NCI-H1417 treated with DMSO at 0.1 percent for 48 hours (cell line): ENCODE measurements at places on chromosomes 3 and 15.

DNA sequence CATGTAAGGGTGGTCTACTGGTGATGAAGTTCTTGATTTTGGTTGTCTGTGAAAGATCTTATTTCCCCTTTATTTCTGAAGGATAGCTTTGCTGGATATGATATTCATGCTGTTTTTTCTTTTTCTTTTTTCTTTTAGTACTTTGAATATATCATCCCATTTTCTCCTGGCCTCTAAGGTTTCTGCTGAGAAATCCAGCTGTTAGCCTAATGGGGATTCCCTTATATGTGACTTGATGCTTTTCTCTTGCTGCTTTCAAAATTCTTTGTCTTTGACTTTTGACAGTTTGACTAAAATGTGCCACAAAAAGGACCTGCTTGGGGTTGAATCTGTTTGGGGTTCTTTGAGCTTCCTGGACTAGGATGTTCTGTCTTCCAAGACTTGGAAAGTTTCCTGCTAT lies 62.6 kb downstream of the AP4E1 start:
- no peak for DNase-seq

DNA sequence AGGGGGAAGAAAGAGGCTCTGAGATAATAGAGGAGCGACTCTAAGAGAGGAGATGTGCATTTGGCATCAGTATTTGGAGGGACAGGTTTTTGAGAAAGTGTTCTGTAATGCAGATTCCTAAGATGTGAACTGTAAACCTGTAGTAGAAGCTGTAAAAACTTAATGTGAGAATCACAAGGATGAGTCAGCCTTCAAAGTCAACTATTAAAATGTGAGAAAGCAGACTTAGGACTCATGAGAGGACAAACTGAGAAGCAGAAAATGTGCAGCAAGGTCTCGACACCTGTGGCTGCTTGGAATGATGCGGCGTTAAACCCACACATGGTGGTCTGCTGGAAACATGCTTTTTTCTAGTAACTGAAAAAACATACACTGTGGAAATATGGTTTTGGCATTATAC lies 36.0 kb downstream of the USP13 start:
- DNase-seq, result no peak

GRCh38 chr3:185270262-185270955 lies 16.6 kb upstream of the EHHADH start:
- DNase-seq, result no peak

DNA sequence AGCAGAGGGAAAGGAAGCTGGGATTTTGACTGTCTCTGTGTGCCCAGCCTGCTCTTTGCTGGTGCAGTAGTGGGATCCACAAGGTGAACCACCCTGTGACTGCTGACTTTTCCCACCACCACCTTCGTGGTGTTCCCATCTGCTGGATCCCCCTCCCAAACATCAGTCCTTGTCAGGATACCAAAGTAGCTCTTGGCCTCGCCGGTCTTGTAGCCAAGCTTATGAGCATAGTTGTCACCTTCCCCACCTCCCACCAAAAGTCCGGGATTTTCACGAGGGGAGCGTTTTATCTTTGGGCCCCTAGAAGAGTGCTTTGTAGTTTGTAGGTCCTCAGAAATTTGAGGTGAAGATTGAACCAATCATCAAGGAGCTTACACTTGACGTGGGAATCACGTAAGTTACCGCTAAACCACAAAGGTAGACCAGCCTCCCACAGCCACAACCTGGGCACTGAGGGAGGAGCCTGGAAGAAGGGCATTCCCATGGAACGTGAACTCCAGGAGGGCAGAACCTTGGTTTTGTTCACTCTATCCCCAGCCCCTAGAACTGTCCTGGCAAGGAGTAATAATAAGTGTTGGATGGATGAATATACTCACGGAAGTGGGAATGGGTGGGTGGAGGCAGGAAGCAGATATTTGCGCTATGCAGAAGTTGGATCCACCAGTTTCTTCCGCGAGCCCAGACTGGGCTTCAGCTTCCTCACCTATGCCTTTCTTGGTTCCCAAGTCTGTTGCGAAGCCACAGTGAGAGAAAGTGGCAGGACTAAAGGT lies 814 bp upstream of the TEX264 start:
- DNase-seq, result no peak

GRCh38 chr15:70518201-70519003 lies 245.0 kb downstream of the UACA start:
- no peak for DNase-seq

- DNase-seq, result no peak
Measured at GRCh38 chr3:138470687-138471086, 36.3 kb downstream of the ESYT3 start.

DNA sequence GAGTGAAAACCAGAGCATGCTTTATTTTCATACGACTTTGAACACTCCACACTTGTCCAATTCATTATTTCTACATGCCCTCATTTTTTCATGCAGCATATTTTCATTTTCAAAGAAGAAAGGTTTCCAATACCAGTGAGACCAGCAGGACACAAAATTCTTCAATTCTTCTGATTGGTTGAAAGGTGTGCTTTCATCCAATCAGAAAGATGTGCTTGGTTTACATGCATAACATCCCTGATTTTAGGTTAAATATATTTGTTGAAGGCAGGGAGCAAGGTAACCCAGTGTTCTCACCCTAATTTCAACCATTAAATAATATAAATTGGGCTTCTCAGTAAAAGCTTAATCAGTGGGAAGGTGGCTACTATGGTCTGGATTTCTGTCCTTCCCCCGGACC lies 47.5 kb upstream of the PPIB start:
- DNase-seq, result no peak

DNA sequence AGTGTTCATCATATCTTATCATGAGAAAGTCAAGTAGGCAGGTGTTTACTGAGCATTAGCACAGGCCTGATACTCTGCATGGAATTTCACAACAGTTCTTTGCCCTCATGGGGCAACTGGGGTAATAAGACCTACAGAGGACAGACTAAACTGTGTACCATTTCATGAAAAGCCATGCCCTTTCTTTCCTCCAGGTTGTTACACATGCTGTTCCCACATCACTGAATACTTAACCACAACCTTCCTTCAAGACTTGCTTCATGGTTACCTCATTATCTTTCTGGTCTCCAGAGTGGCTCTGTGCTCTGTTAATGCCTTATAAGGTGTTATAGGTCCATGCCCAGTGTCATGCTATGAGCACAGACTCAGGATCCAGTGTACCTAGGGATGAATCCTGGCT lies 28.2 kb upstream of the RSL24D1 start:
- no peak for DNase-seq

GRCh38 chr15:101689901-101690300 lies 34.4 kb downstream of the TARS3 start:
- no peak for DNase-seq

GRCh38 chr15:92449476-92449875 lies 55.8 kb downstream of the ST8SIA2 start:
- no peak for DNase-seq

DNA sequence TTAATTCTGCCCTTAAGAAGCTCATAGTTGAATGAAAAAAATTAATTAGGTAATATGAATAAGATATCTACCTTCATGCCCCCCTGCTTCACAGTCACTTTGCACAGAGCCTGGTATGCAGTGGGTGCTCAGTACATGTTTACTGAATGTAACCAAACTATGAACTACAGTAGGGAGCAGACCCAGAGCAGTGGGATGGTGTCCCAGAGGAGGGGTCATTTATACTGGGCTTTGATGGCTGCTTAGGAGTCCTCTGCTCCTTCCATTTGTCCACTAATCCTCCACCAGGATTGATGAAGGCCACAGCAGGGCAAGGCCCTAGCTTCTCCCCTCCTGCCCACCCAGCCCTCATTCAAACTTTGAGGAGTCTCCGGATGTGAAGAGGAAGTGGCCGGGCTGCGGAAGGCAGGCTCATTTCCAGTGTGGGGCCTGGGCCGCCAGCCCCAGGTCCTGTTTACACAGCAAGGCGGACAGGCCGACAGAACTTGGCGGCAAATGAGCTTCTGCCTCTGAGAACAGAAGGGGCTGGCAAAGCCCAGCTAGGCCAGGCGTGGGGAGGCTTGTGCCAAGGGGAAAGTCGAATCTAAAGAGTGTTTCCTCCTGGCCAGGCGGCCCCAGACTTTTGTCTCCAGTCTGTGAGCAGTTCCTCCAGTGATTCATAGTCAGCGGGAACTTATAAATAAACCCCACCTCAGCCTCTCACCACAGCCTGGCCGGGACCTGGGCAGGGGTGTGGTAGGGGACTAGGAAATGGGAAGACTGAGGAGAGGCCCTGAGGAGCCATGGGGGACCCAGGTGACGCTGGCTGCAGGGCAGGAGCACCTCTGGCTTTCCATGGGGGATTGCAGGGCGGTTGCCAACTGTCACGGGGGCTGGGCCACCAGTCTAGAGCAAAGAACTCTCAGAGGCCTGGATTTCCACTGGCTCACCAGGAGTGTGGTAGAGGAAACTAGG lies 51.6 kb upstream of the LCTL start:
- DNase-seq, result no peak

GRCh38 chr3:165897137-165897536 lies 59.9 kb upstream of the BCHE start:
- DNase-seq, result no peak

DNA sequence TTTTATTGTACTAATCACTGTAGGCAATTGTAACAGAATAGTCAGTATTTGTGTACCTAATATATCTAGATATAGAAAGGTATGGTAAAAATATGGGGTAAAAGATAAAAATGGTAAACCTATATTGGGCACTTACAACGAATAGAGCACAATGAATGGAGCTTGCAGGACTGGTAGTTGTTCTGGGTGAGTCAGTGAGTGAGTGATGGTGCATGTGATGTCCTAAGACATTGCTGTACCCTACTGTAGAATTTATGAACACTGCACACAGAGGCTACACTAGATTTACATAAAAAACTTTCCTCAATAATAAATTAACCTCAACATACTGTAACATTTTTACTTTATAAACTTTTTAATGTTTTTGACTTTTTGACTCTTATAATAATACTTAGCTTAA lies 274.3 kb upstream of the PPP2R3A start:
- DNase-seq, result no peak

DNA sequence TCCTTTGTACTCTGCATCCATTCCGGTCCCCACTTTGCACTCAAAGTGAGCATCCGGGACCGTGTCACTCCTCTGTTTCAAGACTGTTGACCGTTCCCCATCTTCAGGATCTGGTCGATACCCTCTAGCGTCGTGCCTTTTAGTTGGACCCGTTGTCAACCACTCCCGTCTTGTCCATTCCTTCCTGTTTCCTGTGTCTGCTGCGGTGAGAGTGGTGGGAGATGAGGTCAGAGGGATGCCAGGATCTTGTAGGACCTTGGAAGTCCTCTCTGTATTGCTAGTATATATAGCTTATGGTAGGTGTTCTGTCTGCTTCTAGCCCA lies 624 bp downstream of the BRK1 start:
- no peak for DNase-seq

DNA sequence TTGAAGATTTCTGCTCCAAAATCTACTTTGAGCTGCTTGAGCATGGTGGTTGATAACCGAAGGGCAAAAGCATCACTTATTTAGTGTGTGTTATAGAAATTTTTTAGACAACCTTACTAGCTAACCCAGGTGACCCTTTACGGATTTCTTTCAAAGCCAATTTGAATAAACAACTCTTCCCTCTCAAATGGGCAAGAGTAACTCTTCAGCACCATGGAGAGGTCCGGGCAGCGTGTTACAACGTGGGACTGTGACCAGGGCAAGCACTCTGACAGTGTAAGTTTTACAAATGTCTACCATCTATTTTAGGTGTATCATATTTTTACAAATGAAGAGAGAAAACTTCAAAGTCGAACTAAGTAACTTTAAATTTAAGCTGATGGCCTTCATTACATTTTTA lies 471.8 kb downstream of the MFSD1 start:
- no peak for DNase-seq

- no peak for DNase-seq
Measured at GRCh38 chr3:66413151-66413751, 87.6 kb downstream of the LRIG1 start.

DNA sequence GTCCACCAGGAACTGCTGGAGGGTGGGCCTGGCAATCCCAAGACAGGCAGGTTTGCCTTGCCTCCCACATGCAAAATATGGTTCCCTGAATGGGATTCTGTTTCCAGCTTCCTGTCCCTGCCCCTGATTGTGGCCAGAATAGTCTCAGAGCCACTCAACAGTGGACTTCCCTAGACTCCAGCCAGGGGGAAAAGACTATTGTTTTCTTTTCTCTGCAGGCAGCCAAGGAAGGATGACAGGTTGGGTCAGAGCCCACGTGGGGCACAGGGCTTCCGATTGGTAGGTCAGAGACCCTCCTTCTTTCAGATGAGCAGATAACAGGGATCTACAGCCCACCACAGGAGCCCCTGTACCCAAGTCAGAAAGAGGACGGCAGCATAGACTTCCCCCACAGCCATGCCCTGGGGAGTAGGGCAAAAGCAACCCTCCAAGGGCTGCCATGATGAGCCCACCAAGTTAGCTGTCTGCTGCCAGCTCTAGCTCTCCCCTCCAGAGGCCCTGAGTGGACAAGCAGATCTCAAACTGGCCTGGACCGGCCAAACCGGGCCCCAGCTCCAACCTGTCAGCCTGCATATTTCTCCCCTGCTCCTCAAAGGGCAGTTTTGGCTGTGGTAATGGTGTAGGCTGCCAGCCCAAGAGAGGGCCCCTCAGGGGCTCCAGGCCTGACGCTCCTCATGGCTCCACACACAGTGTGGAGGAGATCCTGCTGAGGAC lies 6.4 kb downstream of the TLR9 start:
- no peak for DNase-seq

DNA sequence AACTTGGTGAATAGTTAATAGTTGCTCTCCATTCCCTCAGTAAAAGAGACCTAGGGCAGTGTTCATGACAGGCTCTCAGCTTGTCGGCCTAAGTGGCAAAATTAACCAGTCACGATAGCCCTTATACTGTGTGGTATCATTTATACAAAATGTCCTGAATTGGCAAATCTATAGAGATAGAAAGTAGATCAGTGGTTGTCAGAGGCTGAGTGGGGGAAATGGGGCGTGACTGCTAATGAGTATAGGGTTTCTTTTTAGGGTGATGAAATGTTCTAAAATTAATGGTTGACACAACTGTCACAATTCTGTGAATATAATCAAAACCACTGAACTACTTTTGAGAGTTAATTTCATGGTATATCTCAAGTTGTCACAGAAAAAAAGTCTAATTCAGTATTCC lies 20.9 kb downstream of the ARIH1 start:
- DNase-seq, result no peak

- DNase-seq, result no peak
Measured at GRCh38 chr3:5197470-5198312, 10.2 kb downstream of the EDEM1 start.

- no peak for DNase-seq
Measured at GRCh38 chr3:150180334-150180733, 209.6 kb upstream of the PFN2 start.
